ENCODE measurements at places on chromosomes 13 and 19. TPM values are rescaled to one million over a fixed set of nuclear protein-coding genes. Genes with fewer than 3 reads are reported as not detected.

Gene ZNF724
- 1.1 TPM for polyA plus RNA-seq

Gene PSG1
- 0.09 TPM for polyA plus RNA-seq

Gene GNA15
- polyA plus RNA-seq: 21.8 TPM

Gene CALR
- polyA plus RNA-seq: 189 TPM

Gene SMG9
- polyA plus RNA-seq: 36.9 TPM

Gene ITGBL1
- polyA plus RNA-seq: 2.7 TPM

Gene ICAM4
- polyA plus RNA-seq: 3.8 TPM

Gene COX6B2
- polyA plus RNA-seq: 40.4 TPM

Gene RAB3D
- polyA plus RNA-seq: 7.8 TPM

- no peaks in the 10 kb centered on the region for H3K36me3 ChIP-seq
- H3K27me3 ChIP-seq: peaks cover 59% of the 10 kb centered on the region
- H3K27ac ChIP-seq: peak overlapping the region; percentile 4
- no peaks in the 10 kb centered on the region for H3K4me1 ChIP-seq
- no peak overlapping the region for H3K4me3 ChIP-seq
- no peak for DNase-seq
Observed at GRCh38 chr19:46298479-46299003, 1.7 kb downstream of the HIF3A start.

GRCh38 chr13:113723410-113724015, 35.5 kb upstream of the TMEM255B start:
- peaks cover 16% of the 10 kb centered on the region for H3K4me1 ChIP-seq
- peaks cover 3% of the 10 kb centered on the region for H3K27me3 ChIP-seq
- no peak overlapping the region for H3K4me3 ChIP-seq
- no peak overlapping the region for H3K27ac ChIP-seq

- H3K27me3 ChIP-seq: peaks cover 52% of the 10 kb centered on the region
- peak overlapping the region; percentile 9 for H3K4me3 ChIP-seq
- H3K27ac ChIP-seq: no peak overlapping the region
- peak; percentile 64 for DNase-seq
- H3K4me1 ChIP-seq: peaks cover 48% of the 10 kb centered on the region
Observed at GRCh38 chr19:920051-920864, 3.1 kb downstream of the KISS1R start.

DNA sequence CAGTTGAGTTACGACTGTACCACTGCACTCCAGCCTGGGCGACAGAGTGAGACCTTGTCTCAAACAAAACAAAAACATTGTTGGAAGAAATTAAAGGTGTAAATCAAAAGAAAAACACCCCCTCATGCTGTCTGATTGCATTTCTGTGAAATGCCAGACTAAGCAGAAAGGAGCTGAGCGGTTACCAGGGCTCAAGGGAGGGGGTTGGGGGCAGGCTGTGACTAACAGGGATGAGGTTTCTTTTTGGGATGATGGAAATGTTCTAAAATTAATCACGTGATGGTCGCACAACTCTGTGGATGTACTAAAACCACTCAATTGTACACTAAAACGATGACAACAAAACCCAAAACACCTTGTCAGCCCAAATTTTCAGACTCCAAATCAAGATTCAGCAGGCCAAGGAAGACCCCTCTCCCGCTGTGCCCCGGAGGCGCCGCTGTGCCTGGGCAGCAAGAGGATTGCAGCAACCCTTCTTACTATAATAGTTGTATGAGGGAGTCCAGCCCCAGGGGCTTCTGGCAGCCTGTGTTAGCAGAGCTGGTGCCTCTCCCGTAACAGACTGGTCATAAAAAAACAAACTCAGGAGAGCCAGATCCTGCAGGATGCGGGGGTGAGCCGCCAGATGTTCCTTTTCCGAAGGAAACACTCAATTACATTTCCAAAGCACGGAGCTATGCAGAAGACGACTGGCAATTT, 20.9 kb downstream of the CAPS start:
- no peak overlapping the region for H3K27ac ChIP-seq
- DNase-seq: no peak
- no peak overlapping the region for H3K4me3 ChIP-seq
- peaks cover 74% of the 10 kb centered on the region for H3K36me3 ChIP-seq
- H3K27me3 ChIP-seq: no peaks in the 10 kb centered on the region

DNA sequence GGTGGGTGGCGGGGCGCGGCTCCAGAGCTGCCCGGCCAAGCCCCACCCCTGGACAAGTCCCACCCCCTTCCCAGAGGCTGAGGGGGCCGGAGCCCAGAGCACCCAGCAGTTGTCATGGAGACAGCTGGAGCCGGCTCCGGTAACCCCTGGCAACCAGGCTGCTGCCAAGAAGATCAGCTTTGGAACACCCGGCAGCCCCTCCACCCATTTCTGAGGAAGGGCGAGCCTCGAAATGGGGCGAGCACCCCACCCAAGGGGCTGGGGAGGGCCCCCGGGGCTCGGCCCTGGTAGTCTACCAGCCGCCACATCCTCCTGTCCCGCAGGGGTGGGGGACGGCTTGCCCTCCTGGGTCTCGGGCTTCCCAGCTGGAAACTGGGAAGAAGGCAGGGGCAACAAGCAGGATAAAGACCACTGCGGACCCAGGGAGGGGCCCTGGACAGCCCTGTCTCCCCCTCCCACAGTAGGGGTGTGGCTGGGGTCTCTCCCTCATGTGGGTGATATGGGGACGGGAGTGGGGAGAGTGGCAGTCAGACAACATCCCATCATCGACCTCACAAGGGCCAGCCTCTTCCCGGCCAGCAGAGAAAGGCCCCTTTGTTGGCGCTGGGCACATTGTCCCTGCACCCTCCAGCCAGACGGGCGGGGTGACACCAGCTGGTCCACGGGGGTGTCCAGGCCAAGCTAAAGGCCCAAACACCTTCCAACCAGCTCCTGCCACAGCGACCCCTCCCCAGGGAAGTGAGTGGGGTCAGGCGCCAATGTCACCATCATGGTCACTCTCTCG, 1.5 kb downstream of the CERS1 start:
- H3K27me3 ChIP-seq: peaks cover 38% of the 10 kb centered on the region
- DNase-seq: no peak
- no peak overlapping the region for H3K4me3 ChIP-seq
- no peak overlapping the region for H3K27ac ChIP-seq
- H3K4me1 ChIP-seq: peaks cover 4% of the 10 kb centered on the region

DNA sequence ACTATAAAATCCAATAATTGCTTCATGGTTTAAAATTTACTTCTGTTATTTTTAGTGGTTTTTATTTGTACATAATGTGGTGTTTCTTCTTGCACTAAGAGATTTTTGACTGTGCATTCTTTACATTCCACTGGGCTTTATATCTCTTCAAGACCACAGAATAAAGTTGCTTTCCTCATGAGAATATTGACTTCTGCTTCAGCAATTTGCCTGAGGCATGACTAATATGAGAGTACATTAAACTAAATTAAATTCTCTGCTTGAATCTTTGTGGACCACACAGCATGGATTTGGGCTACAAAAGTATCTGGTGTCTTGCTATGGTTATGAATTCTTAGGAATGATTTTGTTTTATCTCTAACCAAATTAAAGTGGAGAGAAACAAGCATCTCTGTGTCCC, 1463.4 kb upstream of the PCDH20 start:
- DNase-seq: no peak
- H3K27ac ChIP-seq: no peak overlapping the region
- H3K27me3 ChIP-seq: no peaks in the 10 kb centered on the region
- no peaks in the 10 kb centered on the region for H3K4me1 ChIP-seq
- no peaks in the 10 kb centered on the region for H3K36me3 ChIP-seq

GRCh38 chr13:100875392-100876043, 200.9 kb upstream of the TMTC4 start:
- no peak for DNase-seq
- no peak overlapping the region for H3K4me3 ChIP-seq

GRCh38 chr13:108560093-108560492, 69.3 kb upstream of the MYO16 start:
- no peaks in the 10 kb centered on the region for H3K27me3 ChIP-seq
- H3K4me1 ChIP-seq: no peaks in the 10 kb centered on the region
- no peak overlapping the region for H3K4me3 ChIP-seq
- H3K27ac ChIP-seq: no peak overlapping the region

GRCh38 chr19:1438933-1439354, 748 bp downstream of the RPS15 start:
- H3K4me3 ChIP-seq: peak overlapping the region; percentile 96
- no peak for DNase-seq
- H3K4me1 ChIP-seq: peaks cover 7% of the 10 kb centered on the region
- H3K27ac ChIP-seq: peak overlapping the region; percentile 89
- peaks cover 40% of the 10 kb centered on the region for H3K36me3 ChIP-seq
- no peaks in the 10 kb centered on the region for H3K27me3 ChIP-seq

- DNase-seq: no peak
- no peaks in the 10 kb centered on the region for H3K4me1 ChIP-seq
- H3K4me3 ChIP-seq: no peak overlapping the region
- no peaks in the 10 kb centered on the region for H3K36me3 ChIP-seq
- no peak overlapping the region for H3K27ac ChIP-seq
Observed at GRCh38 chr13:95251641-95252040, 49.6 kb downstream of the ABCC4 start.

DNA sequence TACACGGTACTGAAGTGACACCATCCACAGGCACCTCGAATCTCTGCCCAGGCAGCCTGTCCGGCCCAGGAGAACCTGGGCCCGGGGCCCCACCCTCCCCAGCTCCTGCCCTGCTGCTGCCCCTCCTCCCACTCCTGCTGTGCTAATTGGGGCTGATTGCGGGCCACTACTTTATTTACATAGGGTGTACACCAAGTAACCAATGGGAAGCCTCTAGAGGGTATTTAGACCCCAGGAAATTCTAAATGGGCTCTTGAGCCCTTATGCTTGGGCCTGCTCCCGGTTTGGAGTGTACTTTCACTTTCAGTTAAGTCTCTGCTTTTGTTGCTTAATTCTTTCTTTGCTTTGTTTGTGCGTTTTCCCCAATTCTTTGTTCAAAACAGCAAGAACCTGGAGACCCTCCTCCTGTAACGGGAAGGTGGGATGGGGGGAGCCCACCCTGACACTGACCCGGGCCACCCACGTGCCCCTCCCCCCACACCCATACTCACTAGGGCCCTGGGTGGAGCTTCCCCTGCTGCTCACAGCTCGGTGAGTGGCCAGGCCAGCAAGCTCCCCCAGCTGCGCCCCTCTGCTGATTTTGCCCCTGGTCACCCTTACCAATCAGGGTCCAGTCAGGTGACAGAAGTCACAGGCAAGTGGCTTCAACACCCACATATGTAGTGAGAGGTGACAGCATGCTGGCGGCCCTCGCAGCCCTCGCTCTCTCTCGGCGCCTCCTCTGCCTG, 9.4 kb downstream of the SCGB2B2 start:
- H3K36me3 ChIP-seq: no peaks in the 10 kb centered on the region
- H3K27ac ChIP-seq: no peak overlapping the region
- H3K27me3 ChIP-seq: no peaks in the 10 kb centered on the region
- no peak for DNase-seq
- no peaks in the 10 kb centered on the region for H3K4me1 ChIP-seq
- no peak overlapping the region for H3K4me3 ChIP-seq

- no peaks in the 10 kb centered on the region for H3K27me3 ChIP-seq
- H3K4me1 ChIP-seq: no peaks in the 10 kb centered on the region
- H3K4me3 ChIP-seq: peak within 1 kb of the TSS; percentile 39
- H3K36me3 ChIP-seq: no peaks in the 10 kb centered on the region
Observed at GRCh38 chr19:52453324-52454094, at the start of gene ZNF578. Gene ZNF578, plus strand, starts transcription at chr19:52453553. Its CDS starts 48,293 bp downstream, at chr19:52501846.

DNA sequence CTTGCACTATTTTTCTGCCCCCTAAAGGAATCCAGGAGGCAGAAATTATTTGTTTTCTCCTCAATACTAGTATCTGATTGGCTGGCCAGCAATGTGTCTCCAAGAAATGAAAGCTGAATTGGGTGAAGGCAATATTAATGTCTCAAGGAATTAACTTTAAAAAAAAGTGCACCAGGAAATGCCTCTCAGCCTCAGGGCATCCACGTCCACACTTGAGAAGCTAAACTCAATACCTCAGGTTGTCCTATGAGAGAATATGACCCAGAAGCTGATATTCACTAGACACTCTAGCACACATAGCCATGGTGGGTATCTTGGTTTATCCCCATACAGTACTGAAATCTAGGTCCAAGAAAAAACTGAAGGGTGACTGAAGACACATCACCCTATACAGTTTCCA, 2.1 kb downstream of the ZNF91 start:
- no peaks in the 10 kb centered on the region for H3K27me3 ChIP-seq
- DNase-seq: no peak
- H3K4me1 ChIP-seq: no peaks in the 10 kb centered on the region
- no peak overlapping the region for H3K27ac ChIP-seq
- H3K4me3 ChIP-seq: no peak overlapping the region
- H3K36me3 ChIP-seq: peaks cover 21% of the 10 kb centered on the region

DNA sequence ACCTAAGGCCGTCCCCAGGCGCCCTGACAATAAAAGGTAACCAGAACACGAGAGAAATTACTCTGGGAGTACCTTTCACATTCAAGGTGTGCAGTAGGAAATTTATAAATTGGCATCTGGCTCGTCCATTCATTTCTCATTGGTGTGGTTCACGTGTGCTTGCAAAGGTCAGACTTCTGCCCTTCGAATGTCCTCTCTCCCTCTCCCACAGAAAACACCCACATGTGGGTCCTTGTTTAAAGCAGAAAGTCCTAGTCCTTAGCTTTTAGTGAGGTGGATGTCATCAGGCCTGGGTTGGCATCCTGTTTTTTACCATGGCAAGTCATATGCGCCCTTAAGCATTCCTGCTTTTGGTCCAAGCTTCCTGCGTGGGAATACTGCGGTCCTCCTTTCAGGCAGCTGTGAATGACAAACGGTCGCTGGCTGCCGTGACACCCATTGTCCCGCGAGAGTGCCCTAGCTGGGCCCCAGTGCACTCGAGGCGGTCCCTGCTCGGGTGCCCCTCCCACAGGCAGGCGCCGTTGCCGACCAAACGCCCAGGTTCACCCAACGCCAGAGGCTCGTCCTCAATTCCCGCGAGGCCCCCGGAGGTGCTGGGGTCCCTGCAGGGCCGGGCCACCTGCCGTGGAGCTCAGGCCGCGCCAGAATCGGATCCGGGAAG, at the start of gene NUDT19:
Gene NUDT19 (plus strand): TSS at position 531 of the 661 bp plus-strand sequence. CDS start 140 bp downstream, outside the sequence.
- H3K4me3 ChIP-seq: peak within 1 kb of the TSS; percentile 53
- peaks cover 10% of the 10 kb centered on the region for H3K4me1 ChIP-seq
- no peak for DNase-seq
- peak within 1 kb of the TSS; percentile 77 for H3K27ac ChIP-seq
- peaks cover 7% of the 10 kb centered on the region for H3K27me3 ChIP-seq

DNA sequence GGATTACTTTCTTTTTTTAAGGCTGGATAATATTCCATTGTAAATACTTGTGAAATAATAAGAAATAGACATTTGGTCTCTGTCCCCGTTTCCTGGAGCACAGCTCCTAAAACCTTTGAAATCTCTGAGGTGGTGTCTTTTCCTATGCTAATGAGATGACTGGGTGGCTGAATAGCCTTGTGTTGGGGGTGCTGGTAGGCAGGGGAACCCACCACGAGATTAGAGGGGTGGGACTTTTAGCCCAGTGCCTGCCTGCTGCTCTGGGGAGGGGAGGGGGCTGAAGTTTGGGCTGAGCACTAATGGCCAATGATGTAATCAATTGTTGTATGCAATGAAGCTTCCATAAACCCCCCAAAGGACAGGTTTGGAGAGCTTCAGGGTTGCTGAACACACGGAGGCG, 175.7 kb downstream of the FGF9 start:
- no peak overlapping the region for H3K4me3 ChIP-seq
- no peaks in the 10 kb centered on the region for H3K36me3 ChIP-seq
- no peak for DNase-seq
- H3K4me1 ChIP-seq: no peaks in the 10 kb centered on the region
- H3K27ac ChIP-seq: no peak overlapping the region

Measured in thymus (tissue), 14 donors.